ENCODE measurements at places on chromosomes 6 and 20.

- DNase-seq = no peak
Observed at GRCh38 chr6:10963113-10963512, 76.3 kb downstream of the SYCP2L start.

GRCh38 chr6:26198722-26199056 is 111.5 kb downstream of the HFE start:
- DNase-seq = no peak

GRCh38 chr6:47853766-47854165 is 71.9 kb downstream of the OPN5 start:
- DNase-seq = no peak

DNA sequence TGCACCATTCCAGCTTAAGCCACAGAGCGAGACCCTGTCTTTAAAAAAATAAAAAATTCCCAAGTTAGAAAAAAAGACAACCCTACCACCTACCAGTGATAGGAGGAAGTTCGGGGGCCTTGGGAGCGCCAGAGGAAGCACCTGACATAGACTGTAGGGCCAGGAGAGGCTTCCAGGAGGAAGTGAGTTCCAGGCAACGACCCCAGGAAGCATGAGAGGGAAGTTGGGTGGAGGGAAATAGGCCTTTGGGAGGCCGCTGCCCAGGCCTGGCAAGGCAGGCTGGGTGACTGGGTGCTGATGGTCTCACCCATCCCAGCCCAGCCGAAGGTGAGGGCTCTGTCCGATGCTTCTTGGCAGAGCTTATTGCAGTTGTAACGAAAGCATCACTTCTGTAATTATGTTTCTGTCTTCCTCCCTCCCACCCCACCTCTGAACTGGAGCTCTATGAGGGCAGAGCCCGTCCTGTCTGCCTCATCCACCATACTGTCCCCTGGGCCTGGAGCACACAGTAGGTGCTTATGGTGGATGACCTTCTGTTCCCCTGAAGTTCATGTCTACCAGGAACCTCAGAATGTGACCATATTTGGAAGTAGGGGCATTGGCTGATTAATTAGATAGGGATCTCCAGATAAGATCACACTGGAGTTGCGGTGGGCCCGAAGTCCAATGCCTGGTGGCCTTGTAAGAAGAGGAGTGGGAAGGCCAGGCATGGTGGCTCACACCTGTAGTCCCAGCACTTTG is 54.1 kb downstream of the UBE2V1 start:
- DNase-seq = no peak

GRCh38 chr6:20571261-20571660 is 37.0 kb downstream of the CDKAL1 start:
- DNase-seq = no peak

DNA sequence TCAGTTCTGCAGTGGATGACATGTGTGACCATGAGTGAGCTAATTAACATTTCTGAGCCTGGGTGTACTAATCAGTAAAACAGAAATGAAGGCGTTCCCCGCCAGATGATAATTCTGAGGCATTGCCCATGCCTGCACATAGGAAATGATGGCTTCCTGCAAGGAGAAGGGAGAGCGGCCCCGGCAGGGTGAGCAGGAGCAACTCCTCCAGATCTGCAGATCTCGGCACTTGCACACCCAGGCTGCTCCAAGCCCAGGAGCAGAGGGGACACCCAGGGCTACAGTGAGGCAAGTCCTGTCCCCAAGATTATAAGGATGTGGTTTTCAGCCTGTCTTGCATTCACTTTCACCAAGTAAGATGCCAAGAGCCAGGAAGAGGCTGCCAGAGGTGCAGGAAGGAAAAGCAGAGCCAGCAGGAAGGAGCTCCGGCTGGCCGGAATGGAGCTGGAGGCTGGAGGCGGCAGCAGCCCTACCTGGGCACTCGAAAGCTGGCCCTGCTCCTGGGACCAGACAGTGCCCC is 177.5 kb upstream of the CST7 start:
- no peak for DNase-seq
